Esophagus squamous epithelium (tissue), 5 donors: ENCODE measurements at places on chromosomes 2 and 18.

DNA sequence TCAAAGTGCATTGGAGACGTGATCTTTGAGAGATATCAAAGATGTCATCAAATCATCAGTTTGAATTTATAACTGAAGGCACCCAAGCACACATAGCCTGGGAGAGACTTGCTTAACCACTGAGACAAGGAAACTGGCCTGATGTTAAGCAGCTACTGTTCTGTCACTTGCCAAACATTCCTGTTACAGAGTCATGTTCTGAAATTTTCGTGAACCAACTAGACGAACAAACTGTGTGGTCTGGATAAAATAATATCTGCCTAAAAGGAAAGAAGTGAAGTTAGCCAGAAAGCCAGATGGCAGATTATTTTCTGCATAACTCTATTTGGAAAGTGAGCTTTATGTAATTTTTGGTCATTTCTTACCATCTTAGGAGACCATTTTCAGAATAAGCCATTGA is 51.4 kb downstream of the SPATS2L start:
- no peak for DNase-seq

- no peak for DNase-seq
Observed at GRCh38 chr2:47534179-47534919, 131.4 kb downstream of the MSH2 start.

DNA sequence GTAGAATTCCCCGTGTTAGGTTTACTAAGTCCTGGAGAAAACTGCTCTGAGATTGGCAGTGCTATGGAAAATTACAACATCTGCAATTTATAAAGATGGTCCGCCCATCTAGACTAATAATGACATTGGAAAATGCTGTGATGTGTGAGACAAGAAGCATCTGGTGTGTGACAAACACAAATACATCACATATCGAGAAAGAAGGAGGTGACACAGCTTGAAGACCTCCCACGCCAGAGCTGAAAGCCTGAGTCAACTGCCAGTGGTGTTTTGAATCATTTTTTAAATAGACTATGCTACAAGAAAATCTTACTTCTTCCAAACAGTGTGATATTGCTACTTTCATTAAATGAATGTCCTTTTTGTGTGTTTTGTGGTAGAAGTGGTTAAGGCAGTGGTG is 8.6 kb upstream of the ANO7 start:
- no peak for DNase-seq

GRCh38 chr2:181517685-181518301 is 60.6 kb downstream of the ITGA4 start:
- no peak for DNase-seq

DNA sequence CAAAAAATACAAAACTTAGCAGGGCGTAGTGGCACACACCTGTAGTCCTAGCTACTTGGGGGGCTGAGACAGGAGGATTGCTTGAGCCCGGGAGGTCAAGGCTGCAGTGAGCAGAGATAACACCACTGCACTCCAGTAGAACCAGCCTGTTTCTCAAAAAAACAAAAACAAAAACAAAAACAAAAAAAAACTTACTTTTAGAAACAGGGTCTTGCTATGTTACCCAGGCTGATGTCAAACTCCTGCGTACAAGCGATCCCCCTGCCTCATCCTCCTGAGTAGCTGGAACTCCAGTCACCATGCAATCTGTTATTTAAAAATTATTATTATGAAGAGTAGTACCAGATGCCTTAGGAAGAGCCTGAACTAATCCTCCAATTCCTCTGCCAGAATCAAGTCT is 35.0 kb upstream of the GLI2 start:
- no peak for DNase-seq

GRCh38 chr18:13287372-13287771 is 68.8 kb downstream of the LDLRAD4 start:
- DNase-seq: no peak
